ENCODE measurements at places on chromosomes 7 and 10.

DNA sequence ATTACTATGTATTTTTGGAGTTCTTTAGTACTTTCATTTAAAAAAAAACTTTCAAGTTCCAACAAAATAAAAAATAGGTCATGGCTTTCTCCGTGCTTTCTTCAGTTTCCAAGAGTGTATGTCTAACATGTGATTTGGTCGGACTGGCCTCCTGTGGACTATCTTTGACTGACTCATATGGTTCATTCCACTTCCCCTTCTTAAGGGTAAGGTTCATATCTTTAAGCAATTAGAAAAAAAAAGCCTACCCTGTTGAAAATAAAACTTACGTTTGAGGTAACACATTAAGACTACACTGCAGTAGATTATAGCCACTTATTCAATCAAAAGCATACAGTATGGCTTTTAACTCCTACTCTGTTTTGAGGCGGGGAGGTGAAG is 112.8 kb upstream of the AHR start:
- DNase-seq, result peak; percentile 15

DNA sequence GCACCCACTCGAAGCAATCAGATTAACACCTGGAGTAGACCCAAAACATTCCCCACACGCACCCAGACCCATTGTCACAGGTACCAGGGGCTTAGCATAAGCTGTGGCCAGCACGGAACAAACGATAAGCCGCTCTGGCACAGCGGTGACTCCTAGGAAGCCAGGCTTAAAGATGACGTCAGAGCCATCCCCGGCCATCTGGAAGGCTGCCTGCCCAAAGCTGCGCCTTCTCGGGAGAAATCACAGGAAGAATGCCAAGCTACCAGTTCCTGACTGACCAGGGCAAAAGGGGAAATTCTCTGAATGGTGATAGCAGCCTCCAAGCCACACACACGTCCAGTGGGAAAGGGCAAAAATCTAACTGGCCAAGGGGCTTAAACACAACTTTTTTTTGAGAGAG is 13.0 kb upstream of the WIPI2 start:
- DNase-seq, result no peak

GRCh38 chr7:50821457-50822008 is 38.8 kb upstream of the GRB10 start:
- DNase-seq, result no peak

DNA sequence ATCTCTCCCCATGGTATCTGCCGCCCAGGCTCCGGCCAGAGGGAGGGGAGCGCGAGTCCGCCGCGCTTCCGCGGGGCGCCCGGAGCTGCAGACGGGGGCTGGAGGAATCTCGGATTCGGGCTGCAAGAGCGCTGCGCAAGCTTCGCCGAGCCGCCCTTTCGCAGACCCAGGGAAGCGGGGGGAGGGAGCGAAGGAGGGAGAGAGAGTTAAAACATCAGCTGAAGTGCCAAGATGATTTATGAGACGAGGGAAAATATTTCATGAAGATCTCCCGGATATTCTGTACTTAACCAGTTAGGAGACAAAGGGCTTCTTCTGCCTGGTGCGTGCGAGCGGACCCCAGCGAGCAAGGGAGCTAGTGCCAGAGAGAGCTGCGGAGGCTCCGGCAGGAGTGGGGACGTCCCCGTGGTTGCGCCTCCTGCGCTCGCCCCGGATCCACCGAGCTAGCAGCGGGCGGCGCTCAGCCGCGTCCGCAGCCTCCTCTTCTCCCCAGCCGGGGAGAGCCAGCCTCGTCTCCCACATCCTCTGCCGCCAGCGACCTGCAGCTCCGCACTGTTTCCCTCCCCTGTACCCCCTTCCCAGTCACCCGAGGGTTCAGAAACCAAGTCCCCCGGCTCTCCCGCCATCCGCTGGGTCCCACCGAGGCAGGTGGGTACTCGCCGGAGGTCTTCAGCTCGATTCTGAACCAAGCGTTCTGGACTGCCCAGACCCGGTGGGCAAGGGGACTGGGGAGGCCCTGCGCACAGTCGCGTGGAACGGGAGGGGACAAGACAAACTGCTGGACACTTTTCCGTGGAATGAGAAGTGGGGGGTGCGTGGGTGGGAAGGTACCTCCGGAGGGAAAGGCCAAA is 1.0 kb upstream of the PAX2 start:
- DNase-seq, result no peak

- no peak for DNase-seq
Observed at GRCh38 chr7:51151455-51151854, 165.2 kb downstream of the COBL start.

DNA sequence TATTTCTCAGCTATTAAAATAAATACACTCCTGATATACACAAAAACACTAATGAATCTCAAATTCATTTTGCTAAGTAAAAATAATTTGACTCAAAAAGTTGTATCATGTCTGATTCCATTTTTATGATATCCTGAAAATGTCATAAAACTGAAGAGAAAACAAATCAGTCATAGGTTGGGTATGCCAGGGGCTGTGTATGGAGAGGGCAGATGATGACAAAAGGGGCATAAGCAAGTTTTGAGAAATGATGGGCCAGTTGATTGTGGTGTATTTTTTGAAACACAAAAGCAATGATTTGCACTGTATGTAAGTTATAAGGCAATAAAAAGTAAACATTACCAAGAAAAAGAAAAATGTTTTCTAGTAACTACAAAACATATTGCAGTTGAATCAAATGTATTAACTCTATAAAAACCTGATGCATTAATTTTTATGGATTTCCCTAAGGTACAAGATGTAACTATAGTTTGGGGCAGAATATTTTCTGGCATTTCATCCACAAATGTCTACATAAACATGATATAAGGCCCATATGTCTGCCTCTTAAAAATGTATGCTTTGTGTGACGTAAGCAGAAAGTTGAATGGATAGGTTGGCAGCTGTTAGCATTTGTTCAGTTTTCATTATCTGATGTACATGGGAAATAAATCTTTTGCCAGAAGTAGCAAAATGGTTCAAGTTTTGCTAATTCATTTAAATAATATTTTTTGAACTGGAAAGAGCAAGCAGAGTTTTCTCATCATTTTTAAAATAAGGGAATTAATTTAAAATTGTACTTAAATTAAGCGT is 35.1 kb upstream of the ING3 start:
- DNase-seq, result no peak

GRCh38 chr7:107609811-107610261 is 29.8 kb downstream of the BCAP29 start:
- no peak for DNase-seq

All from AML-193 (cell line).